ENCODE measurements at places on chromosomes 7 and 10.

- DNase-seq, result no peak
These were observed 376.4 kb downstream of the TCERG1L start for GRCh38 chr10:130935128-130935439.

GRCh38 chr7:128123291-128124037 is 92.2 kb upstream of the LRRC4 start:
- DNase-seq, result no peak

DNA sequence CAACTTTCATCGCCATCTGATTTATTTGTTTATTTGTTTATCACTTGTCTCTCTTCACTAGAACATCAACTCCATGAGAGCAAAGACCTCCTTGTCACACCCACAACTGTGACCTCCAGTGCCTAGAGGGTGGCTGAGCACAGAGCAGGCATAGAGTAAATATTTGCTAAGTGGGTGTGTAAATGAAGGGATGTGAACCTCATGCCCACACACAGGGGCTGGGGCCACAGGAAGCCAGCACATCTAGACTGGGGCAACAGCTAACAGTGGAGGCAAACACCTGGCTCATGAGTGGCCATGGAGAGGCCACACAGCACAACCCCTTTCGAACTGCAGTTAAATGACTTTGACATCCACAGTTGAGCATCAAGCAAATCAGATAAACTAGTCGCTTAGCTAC is 39.8 kb downstream of the AKR1B1 start:
- DNase-seq, result no peak

DNA sequence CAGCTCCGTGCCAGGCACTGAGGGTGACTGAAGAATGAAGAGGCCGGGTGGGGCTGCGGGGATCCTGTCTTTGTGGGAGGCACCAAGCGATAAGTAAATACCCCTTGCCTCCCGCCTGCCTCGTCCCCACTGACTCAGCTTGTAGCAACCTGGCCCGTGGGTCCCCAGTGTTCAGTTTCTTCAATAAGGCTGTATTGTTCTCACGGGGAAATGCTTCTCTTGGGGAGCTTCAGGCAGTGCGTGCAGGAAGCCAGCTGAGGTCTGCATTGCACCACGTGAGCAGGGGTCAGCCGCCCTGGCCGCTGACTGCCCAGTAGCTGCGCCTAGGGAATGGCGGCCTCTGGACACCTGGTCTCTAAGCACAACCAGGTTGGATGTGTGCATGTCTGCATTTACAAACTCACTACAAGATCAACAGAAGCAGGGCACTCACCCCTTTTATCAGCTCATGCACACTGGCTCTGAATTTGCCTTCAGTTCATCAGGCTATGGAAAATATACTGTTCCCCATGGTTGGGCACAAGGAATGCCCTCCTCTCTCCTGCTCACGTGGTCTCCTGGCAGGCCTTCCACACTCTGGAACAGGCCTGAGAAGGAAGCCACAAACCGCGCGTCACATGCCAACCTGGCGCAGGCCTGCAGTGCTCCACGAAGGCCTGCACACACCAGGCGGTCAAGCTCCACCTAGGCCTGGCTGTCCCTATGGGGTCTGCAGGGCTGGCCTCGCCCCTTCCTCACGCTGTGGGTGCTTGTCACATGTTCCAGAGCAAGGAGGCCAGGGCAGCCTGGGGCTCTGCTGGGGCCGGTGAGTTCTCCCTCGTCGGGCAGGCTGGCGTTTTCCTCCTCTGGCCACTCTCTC is 135.7 kb upstream of the RNF32 start:
- no peak for DNase-seq

- peak; percentile 91 for DNase-seq
These were observed 425.4 kb downstream of the RPS24 start for GRCh38 chr10:78458983-78459638.

- DNase-seq, result no peak
These were observed 6.4 kb downstream of the CDHR1 start for GRCh38 chr10:84200537-84201243.

GRCh38 chr7:159013825-159014289 is 130.8 kb downstream of the VIPR2 start:
- DNase-seq, result no peak

- DNase-seq, result no peak
These were observed 45.7 kb downstream of the PITRM1 start for GRCh38 chr10:3126741-3127346.

- no peak for DNase-seq
These were observed 335.4 kb upstream of the MEOX2 start for GRCh38 chr7:16021851-16022250.

DNA sequence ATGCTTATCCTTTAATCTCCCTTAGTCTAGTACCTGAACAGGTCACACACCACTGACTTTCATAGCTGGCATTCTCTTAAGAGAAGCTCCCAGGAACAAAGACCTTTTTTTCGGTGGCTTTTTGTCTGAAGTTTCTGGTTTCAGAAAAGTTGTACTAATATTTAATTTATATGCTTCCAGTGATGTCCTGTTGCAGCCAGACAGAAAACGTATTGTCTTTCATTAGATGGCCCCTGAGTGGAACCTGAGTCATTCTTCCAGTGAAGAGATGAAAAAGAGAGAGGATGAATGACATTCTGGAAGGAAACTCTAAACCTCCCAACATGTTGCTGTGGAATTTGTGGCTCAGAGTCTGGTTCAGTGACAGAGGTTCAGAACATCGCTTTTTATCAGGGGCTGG is 274.8 kb upstream of the TAC1 start:
- no peak for DNase-seq

DNA sequence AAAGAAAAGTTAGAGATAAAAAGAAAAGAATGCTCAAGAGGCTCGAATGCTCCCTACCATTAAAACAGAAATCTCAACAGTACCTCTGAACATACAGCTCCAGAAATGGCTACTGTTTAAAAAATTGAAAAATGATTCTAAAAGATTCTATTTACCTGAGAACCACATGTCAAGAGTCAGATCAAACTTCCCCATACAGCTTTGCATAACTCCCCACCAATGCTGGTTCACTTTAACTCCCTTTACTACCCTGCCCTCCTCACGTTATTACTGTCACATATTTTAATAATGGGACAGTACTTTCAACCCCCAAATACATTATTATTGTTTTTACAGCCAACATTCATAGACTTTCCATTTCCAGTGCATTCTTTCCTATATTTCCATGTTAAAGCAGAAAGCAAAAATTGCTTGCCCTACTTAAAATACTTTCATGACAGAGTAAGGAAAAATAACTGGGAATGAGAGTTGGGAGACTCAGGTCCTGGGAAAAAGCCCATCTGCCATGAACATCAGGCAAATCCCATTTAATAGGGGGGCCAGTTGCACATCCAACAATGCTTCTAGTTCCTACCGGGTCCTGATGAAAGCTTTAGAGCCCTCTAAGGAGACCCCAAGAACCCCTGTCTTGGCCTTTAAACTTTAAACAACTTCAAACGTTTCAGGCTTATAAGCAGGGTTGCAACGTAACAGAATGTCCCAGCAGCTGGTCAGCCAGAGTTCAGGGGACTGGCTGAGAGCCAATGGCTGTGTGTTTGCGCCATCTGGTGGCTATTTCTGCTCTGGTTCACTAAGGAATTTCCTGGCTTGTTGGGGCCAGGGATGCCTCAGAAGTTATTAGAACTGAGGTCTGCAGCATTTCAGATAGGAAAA is 247.4 kb downstream of the ELMO1 start:
- DNase-seq, result peak; percentile 74

GRCh38 chr10:79928028-79928583 is 20.8 kb downstream of the SFTPD start:
- DNase-seq, result no peak

- peak; percentile 93 for DNase-seq
These were observed 33.9 kb downstream of the SGPL1 start for GRCh38 chr10:70849582-70850016.

DNA sequence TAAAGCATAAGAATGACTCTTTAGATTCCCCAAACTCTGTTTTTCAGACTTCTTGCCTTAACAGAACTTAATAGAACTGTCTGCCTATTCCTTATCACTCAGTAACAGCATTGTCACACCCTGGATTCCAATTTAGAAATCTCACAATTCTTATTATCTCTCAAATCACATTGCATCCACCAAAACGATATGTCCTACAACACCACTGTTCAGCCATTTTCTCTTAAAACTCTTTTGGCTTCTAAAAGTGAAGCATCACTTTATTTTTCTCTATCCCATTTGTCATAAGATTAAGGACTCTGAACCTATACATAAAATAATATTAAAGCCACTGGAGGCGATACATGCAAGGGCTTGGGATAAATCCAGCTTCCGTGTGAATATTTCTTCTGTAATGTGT is 1.2 kb upstream of the CPED1 start:
- no peak for DNase-seq

DNA sequence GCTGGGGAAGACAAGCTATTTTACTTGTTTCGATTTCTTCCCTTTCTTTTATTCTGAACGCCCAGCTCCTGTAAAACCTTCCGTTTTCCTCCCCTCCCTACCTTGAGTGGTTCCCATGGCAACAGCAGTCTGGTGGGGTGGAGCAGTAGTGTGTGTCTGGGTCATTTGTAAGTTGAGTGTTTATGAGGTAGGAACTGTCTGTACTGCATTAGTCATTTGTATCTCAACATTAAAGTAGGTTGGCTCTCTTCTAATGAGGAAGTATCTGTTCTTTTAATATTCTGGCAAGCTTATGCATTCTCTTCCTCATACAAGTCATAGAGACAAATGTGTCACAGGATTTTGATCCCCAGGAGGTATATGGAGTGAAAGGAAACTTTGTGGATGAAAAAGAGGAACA is 85.3 kb upstream of the CCDC6 start:
- DNase-seq, result peak; percentile 89

DNA sequence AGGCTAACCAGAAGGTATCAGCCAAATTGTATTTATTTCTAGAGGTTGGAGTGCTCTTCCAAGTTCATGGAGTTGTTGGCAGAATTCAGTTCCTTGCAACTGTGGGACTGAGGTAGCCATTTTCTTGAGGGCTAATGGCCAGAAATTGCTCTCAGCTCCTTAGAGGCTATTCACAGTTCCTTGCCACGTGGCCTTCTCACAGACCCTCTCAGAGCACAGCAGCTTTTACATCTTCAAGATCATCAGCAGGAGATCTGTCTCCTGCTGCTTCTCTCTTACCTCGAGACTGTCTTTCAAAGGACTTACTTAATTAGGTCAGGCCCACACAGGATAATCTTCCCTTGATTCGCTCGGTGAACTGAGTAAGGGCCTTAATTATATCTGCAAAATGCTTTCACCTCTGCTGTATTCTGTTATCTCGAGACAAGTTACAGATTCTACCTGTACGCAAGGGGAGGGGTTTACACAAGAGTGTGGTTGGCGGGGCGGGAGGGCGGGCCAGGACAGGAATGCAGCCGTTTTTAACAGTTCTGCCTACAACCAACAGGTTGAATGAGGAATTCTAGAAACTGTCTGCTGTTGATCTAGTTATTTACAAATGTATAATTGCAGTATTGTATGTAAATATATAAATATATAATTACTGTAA is 15.0 kb downstream of the MIOS start:
- no peak for DNase-seq

GRCh38 chr10:95785317-95785716 is 29.4 kb downstream of the ENTPD1 start:
- no peak for DNase-seq

- DNase-seq, result no peak
These were observed 26.1 kb downstream of the GBX1 start for GRCh38 chr7:151141311-151141854.

- DNase-seq, result peak; percentile 57
These were observed 162.0 kb downstream of the KLF6 start for GRCh38 chr10:3622845-3623621.

DNA sequence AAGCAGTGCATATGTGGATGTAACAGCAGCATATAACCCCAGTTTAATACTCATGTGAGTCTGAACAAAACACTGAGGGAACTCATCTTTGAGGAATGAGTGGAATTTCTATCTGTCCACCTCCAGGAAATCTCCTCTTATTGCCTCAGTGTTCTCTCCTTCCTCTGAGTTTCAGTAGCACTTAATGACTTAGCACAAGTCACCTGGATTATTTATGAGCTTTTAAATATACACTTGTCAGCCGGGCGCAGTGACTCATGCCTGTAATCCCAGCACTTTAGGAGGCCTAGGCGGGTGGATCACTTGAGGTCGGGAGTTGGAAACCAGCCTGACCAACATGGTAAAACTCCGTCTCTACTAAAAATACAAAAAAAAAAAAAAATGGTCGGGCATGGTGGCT is 4.3 kb downstream of the LRRC20 start:
- peak; percentile 99 for DNase-seq

- DNase-seq, result no peak
These were observed 240.8 kb downstream of the FGFR2 start for GRCh38 chr10:121357401-121357800.

All from amniotic epithelial cell (primary cell).